ENCODE measurements at places on chromosomes 12 and 14.

DNA sequence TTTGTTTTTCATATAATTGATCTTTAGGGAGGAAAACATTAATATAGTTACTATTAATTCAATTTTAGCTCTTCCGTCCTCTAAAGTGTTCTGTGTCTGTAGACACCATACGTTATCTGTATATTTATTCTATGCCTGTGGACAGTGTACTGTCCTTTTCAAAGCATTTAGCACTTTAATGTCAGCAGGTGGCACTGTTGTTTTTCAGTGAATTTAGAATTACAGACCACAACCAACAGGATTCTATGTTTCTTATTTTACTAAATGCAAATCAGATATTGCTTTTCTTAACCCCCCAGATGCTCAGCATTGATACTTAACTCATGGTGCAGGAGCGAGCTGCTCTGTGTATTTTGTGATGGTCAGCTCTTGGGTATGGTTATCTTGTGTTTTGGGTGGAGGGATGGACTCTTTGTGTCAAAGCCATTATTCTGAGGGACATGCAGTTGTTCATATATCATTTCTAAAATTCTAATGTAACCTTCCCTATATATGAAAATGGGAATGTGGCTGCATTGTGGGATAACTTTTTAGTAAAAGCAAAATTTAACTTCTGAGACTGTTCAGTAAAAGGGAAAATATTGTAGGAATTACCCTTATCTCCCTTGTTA, 65.2 kb downstream of the PAPOLA start:
- no peak for DNase-seq

DNA sequence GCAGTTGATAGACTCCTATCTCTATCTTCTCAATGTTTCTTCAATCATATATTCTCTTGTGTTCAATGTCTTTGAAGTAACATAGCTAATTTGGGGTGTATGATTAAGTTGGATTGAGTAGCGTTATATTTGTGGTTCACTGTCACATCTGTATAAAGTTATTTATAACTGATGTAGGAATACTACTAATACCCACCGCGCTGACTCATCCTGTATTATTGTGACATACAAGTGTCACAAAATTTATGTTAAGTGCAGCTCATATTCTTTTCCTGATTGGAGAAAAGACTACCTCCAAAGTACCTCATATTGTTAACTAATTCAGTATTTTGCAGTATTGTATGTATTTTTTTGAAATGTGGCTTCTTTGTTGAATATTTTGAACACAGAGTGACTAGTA, 940.8 kb downstream of the SLC6A15 start:
- no peak for DNase-seq

DNA sequence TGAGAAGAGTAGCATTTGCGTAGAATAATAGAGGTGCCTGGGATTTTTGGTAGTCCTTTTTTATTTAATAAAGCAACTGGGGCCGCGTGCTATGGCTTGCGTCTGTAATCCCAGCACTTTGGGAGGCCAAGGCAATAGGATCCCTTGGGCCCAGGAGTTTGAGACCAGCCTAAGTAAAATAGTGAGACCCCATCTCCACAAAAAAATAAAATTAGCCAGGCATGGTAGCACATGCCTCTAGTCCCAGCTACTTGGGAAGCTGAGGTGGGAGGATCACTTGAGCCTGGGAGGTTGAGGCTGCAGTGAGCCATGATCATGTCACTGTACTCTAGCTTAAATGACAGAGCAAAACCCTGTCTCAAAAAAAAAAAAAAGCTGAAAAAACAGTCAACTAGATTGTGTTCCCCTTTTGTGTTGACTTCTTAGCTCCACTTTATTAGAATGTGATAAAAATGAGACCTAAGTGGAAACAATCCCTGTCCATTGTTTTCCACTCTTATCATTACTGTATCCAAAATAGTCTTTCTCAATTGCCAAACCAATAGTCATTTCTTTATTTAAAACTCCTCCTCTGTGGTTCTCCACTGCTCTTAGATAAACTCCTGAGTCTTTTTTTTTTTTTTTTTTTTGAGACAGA, 7.4 kb downstream of the PRKCH start:
- no peak for DNase-seq

DNA sequence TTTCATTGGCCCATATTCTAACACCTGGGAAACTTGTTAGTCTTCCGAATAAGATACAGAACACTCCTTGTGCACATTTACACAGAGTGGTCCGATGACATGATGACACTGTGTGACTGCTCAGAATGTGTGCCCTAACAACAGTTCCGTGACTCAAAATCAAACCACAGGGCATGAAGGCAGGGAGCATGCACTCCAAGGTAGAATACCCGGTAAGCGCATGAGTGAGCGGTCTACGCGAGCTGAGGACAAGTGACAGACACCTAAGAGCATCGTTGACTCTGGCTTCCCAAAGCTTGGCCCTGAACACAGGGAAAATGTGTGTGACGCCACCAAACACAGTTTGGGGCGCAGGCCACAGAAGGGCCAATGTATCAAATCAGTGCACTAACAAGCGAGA, 18.6 kb downstream of the CLIP1 start:
- no peak for DNase-seq

DNA sequence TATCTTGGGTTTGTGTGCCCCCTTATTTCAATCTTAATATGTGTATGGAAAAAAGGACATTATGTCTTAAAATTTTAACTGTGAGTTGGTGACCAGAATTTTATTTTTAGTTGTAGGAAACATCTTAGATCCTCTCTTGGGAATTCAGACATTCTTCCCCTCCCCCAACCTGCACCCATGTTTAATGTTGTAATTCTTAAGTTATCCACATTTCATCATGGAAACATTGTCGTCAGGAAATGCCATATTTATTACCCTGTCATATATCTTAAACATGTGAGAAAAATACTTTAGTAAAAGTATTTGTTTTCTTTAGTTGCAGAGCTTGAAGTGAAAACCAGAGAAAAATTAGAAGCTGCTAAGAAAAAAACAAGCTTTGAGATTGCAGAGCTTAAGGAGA, 30.3 kb downstream of the YEATS4 start:
- no peak for DNase-seq

DNA sequence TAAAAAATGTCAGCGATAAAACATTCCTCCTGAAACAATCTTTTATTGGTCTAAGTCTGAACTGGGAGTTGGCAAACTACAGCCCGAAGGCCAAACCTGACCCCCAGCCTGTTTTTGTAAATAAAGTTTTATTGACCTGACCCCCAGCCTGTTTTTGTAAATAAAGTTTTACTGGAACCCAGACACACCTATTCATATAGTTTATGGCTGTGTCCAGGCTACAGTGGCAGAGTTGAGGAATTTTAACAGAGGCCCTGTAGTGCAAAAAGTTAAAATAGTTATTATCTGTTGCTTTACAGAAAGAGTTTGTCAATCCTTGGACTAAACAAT, 12.1 kb upstream of the SCARB1 start:
- no peak for DNase-seq

DNA sequence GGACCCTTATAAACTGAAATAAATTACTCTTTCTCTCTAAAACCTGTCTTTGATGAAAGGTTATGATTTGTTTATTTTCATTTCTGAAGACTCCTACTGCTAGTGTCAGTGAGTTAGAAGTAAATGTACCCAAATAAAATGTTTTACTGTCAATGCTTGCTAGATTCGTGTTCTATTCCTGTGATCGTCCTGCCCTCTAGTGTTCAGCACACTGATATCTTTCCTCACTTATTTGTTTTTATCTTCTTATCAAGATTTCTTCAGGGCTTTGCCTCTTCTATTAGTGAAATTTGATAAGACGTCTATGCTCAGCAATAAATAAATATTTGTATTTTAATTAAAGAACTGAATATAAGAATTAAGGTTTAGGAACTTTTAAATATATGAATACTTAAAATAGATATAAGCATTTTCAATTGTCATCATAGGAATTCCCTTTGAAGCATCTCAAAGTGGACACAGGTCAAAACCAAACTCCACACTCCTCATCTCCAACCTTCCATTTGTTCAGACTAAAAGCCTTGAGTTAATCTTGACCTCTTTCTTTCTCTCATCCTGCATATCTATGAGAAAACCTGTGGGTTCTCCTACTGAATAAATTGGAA, 75.8 kb downstream of the C12orf50 start:
- DNase-seq: no peak

- DNase-seq: no peak
Observed at GRCh38 chr14:92964124-92965109, 41.5 kb downstream of the CHGA start.

DNA sequence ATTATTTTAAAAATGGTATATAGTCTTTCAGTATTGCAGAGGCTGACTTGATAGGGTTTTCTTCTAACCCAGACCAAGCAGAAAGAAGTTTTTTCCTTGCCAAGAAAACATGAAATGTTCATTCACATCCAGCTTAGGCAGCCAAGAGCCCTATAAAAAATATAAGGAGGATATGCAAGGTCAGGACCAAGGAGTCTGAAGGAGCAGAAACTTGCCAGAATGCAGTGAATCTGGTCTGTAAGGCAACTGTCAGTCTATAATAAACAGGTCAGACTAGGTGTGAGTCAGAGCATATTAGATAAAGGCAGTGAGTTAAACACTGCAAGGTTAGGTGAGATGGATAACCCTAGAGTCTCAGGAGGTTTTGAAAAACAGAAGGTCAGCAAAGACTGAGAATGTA, 645.5 kb downstream of the C12orf50 start:
- no peak for DNase-seq

GRCh38 chr12:8828257-8829124, 6.1 kb downstream of the A2ML1 start:
- DNase-seq: no peak

- no peak for DNase-seq
Observed at GRCh38 chr12:55711786-55712553, 3.9 kb upstream of the BLOC1S1 start.

- no peak for DNase-seq
Observed at GRCh38 chr12:113267621-113268020, 46.4 kb downstream of the TPCN1 start.

DNA sequence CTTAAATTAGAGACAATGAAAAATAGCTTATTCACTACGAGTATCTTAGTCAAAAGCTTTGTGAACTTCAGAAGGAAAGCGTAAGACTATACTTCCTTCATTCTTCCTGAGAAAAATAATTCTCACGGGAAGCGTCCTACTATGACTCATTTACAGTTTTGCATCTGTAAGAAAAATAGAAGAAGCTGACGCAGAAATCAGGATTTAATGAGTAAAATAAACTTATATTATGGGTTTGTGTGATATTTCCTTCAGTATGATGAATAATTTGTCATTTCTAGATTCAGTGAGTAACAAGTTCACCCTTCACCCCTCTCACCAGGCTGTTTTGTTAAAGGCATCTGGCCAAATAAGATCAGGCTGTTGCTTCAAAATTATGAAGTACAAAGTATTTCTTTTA, 17.8 kb upstream of the PDE3A start:
- DNase-seq: no peak

All from activated effector memory CD4-positive, alpha-beta T cell treated with anti-CD3 and anti-CD28 coated beads, Interleukin-2, amount 50 U/mL, for 16 hours (primary cell).